Naive thymus-derived CD4-positive, alpha-beta T cell (primary cell): ENCODE measurements at places on chromosomes 6 and 20. TPM values are rescaled to one million over a fixed set of nuclear protein-coding genes. Genes with fewer than 3 reads are reported as not detected.

NEDD9 gene
- total RNA-seq: 40.2 TPM

TRIM40 gene
- not detected for total RNA-seq

TRIM15 gene
- total RNA-seq: not detected

NINL gene
- 2.3 and 2.4 TPM in 2 replicates for total RNA-seq

AURKA gene
- 1.1 TPM for total RNA-seq

ZNF341 gene
- 5.5 TPM for total RNA-seq

RAB44 gene
- not detected for total RNA-seq

SNX3 gene
- 65.8 TPM for total RNA-seq

TBXT gene
- total RNA-seq: not detected

BPIFB4 gene
- not detected in 2 replicates for total RNA-seq

JPH2 gene
- total RNA-seq: not detected

CCM2L gene
- total RNA-seq: not detected

GABRR1 gene
- total RNA-seq: not detected

BMP7 gene
- total RNA-seq: not detected

TUBB1 gene
- not detected in 2 replicates for total RNA-seq

SYCP2L gene
- total RNA-seq: not detected

ELOVL2 gene
- not detected for total RNA-seq

ADGRB3 gene
- total RNA-seq: not detected

NKX2-2 gene
- not detected for total RNA-seq

EFCAB8 gene
- 0.81 TPM for total RNA-seq

LMBRD1 gene
- total RNA-seq: 27.4 and 28.9 TPM in 2 replicates

LY6G6C gene
- not detected in 2 replicates for total RNA-seq

TPBG gene
- not detected for total RNA-seq
